ENCODE measurements at places on chromosomes 11 and 22.
A peak's percentile ranks its signal among the peaks of the same experiment; 100 is the strongest.

- DNase-seq = no peak
These were observed 12.8 kb upstream of the BACE1-AS start for GRCh38 chr11:117278347-117278746.

DNA sequence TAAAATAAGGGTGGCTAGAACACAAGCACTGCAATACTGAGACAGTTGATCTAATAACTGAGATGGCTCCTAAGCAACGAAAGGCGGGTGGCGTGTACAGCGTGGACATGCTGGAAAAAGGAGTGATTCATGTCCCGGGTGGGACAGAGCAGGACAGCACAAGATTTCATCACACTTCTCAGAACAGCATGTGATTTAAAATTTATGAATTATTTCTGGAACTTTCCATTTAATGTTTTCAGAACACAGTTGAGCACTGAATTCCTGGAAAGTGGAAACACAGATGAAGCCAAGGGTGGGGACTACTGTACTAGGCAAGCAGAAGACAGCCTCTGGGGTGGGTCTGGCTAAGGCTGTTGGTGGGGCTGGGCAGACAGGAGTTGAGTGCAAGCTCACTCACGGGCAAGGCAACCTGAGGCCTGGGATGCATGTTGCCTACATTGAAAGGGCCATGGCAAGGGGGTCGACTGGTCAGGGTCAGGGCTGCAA lies 165.6 kb upstream of the DDI1 start:
- no peak for DNase-seq

GRCh38 chr11:35376613-35377012 lies 42.7 kb downstream of the SLC1A2 start:
- DNase-seq = no peak

- DNase-seq = no peak
These were observed 9.1 kb downstream of the FLRT1 start for GRCh38 chr11:64044730-64045393.

GRCh38 chr11:2947744-2948143 lies 18.5 kb upstream of the PHLDA2 start:
- DNase-seq = no peak

GRCh38 chr11:126392633-126393013 lies 37.1 kb downstream of the ST3GAL4 start:
- DNase-seq = no peak

DNA sequence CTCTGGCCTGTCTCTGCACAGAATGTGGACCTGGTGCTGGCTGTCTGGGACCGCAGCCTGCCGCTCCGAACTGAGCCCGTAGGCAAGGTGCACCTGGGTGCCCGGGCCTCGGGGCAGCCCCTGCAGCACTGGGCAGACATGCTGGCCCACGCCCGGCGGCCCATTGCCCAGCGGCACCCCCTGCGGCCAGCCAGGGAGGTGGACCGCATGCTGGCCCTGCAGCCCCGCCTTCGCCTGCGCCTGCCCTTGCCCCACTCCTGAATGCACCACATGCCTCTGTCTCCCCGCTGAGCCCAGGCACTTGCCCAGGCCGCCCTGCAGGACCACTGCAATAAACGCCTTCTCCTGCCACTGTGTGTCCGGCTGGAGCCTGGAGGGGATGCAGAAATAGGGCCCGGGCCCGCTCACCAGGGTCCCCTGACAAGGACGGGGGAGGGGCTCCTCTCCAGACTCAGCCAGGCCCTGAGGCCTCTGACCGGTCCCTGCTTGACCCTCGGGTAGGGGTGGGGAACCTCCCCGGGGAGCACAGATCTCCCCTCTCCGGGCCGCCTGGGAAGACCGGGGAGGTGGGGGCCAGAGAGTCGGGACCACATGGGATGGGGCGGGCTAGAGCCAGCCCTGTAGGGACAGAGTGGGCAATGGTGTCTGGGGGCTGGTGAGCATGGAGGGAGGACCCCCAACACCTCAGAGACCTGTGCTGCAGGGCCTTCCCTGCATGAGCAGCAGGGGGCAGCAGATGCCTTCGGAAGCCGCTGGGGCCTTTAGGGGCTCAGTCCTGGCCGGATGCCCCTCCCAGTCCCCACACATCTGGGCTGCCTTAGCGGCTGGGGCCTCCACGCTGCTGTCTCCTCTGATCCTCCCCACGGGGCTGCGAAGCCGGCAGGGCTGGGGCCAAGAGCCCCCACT lies 1.4 kb upstream of the TNNI2 start:
- DNase-seq = peak; percentile 63

GRCh38 chr11:2109541-2110019 lies 29.6 kb downstream of the IGF2 start:
- no peak for DNase-seq

DNA sequence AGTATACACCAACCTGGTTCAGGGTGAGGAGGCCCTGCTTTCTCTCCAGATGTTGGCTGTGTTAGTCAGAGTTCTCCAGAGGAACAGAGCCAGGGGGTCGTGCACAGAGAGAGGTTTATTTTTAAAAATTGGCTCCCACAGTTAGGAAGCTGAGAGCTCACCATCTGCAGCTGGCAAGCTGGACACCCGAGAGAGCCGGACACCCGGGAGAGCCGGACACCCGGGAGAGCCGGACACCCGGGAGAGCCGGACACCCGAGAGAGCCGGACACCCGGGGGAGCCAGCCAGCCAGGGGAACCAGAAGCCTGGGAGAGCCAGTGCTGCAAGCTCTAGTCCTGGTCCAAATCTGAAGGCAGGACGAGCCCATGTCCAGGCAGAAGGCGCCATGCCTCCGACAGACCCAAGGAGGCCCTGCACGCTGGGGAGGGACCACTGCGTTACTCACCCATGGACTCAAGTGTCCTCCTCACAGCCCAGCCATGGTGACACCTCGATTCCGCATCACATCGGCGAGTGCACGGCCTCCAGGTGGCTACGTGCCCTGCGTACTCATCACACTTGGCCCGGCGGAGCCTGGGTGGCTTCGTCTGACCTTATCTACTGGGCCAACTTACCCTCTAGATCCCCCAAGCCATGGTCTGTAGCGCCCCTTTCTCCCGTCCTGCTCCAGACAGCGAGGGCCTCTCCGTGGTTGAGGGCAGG lies 99.0 kb downstream of the BRD1 start:
- DNase-seq = no peak

GRCh38 chr11:10611979-10612862 lies 43.8 kb upstream of the LYVE1 start:
- DNase-seq = no peak

DNA sequence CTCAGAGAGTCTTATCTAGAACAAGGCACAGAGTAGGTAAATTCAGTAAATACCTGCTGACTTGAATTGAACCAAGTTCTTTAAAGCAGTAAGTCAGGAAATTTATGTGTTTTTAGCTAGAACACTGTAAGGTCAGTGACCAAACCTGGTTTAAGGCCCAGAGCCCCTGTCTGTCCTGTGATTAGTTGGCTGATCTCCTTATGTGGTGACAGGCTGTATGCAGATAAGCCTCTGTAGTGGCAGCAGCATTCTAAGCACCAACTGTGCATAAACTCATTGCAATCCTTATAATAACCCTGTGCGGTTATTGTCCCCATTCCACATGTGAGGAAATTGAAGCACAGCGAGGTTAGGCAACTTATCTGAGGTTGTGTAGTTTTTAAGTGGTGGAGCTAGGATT lies 40.5 kb downstream of the FBXO7 start:
- no peak for DNase-seq

DNA sequence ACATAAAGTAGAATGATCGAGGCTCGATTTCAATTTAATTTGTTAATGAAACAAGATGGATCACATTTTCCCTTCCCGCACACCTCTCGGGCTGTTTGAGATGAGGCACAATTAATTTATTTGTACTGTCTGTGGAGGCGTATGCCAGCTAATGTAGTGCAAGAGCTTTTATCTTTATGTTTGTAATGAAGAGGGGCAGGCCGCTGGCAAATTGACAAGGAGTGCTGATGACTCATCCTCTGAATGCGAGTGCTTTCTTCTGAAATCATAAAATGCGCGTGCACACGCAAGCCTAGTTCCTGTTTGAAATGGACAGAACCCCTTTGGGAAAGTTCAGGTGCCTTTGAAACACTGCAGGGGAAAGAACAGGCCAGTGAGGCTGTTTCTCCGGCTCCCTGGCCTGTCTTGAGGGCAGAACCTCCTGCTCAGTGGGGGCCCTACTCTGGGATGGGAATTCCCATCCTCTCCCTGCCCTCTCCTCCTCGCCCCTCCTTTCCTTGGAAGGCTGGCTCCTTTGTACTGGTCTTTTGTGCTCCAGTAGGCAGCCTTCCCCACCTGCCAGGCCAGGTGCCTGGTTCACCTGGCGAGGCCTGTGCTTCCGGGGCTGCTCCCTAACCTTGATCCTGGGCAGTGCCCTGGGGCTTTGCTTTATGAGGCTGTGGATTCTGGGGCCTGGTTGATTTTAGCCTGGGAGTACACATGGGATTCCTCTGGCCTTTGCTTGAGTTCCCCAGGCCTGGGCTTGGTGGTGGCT lies 50.3 kb downstream of the TEAD1 start:
- peak; percentile 72 for DNase-seq

- no peak for DNase-seq
These were observed 821 bp downstream of the GAL3ST1 start for GRCh38 chr22:30573594-30574094.
